GM13977 (cell line): ENCODE measurements at places on chromosomes 7 and 10.
A peak's percentile ranks its signal among the peaks of the same experiment; 100 is the strongest.

- no peak for DNase-seq
Measured at GRCh38 chr7:91249506-91250233, 14.6 kb upstream of the FZD1 start.

DNA sequence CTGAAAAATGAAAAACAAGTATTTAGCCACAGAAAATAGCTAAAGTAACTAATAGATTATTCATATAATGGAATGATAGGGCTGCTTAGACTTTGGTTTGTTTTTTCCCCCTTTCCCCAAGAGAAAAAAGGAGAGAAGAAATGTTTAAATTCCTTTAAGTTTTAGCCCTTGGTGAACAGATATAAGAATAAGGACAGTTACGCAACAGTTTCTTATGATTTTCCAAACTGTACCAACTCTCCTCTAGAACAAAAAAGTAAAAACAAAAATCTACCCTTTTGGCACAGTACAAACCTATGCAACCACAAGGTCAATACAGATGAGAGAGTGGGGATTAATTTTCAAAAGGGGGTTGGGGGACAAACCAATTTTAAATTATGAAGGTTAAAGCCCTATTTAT lies 227.7 kb downstream of the CHCHD3 start:
- no peak for DNase-seq

- no peak for DNase-seq
Measured at GRCh38 chr7:48420206-48420605, 248.9 kb downstream of the ABCA13 start.

GRCh38 chr10:47359626-47360418 lies 11.7 kb downstream of the RBP3 start:
- no peak for DNase-seq

DNA sequence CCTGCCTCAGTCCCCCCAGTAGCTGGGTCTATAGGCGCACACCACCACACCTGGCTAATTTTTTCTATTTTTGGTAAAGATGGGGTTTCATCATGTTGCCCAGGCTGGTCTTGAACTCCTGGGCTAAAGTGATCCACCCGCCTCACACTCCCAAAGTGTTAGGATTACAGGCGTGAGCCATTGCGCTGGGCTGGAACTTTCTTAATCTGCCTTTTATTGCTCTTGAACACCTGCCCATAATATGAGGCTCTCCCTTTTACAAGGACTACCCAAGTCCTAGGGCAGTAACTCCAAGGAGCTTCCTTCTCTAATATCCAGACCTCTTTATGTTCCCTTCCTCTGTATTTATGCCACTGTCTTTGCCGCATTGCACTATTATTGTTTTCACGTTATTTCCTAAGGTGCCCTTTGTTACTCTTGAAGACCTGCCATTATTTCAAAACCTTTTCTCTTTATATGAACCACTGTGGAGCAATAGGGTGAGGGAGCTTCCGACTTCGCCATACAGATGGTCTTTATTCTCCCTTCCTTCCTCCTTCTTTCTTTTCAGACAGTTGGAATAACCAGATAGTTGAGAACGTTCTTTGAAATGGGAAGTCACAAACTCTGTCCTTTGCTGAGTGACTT lies 36.3 kb upstream of the TCF7L2 start:
- DNase-seq = no peak

DNA sequence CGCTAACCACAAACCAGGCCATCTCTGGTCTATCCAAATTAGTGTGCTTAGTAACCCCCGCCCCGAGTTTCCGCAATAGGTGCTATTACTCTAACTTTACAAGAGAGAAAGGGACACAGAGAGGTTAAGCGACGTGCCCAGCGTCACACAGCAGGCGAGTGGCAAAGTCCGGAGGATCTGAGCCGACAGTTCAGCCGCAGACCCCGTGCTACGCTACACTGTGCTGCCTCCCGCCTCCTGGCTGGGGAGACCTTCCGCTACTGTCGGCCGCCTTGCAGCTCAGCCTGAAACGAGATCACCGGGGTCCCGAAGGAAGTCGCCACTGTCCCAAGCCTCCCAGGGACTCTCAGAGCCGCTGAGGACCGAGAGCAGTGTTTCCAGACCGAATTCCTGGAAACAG lies 799 bp downstream of the INTS1 start:
- no peak for DNase-seq

DNA sequence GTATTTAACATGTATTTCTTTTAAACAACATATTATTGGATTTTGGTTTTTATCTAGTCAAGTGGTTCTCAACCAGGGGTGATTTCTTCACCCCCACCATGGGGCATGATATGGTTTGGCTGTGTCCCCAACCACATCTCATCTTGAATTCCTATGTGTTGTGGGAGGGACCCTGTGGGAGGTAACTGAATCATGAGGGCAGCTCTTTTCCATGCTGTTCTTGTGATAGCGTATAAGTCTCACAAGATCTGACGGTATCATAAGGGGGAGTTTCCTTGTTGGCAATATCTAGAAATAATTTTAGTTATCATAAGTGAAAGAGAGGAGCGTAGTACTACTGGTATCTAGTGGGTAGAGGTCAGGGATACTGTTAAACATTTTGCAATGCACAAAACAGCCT lies 37.6 kb downstream of the TMEM168 start:
- DNase-seq = no peak

GRCh38 chr7:70638158-70639107 lies 493.5 kb upstream of the GALNT17 start:
- no peak for DNase-seq

DNA sequence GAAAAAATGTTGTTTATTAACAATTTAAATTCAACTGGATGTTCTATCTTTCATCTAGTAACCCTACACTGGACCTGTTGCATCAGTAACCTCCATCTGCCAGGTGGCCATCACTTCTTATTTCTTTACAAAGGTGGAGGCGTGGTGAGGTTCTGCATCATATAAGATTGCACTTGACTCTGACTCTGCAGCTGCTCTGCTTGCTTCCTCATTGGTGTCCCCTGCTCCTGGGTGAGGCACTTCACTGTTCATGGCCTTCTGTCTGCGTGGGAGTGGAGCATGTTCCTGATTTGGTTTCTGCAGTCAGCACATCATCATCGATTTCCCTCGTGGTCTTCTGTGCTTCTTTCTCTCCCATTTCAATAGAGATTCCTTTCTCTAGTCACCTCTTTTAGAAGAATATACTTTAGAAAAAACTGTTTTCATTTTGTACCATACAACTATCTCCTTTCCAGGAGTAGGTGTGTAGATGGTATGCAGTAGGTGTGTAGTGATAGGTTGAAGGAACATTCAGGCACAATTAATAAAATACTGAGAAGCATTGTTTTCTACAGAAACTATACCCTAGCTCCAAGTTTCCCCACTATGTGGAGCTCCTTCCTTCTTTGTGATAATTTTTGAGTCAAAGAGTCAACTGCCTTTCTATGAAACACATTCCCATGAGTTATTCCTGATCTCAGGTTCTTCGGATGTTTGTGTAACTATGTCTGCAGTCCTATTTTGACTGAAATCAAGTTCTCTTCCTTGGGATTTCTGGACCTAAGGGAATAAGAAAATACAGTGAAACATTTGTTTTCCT lies 231.7 kb upstream of the CNTNAP2 start:
- DNase-seq = no peak

GRCh38 chr7:75579899-75580298 lies 87.8 kb downstream of the SPDYE5 start:
- DNase-seq = no peak

- DNase-seq = no peak
Measured at GRCh38 chr7:105776986-105777910, 99.2 kb downstream of the ATXN7L1 start.

DNA sequence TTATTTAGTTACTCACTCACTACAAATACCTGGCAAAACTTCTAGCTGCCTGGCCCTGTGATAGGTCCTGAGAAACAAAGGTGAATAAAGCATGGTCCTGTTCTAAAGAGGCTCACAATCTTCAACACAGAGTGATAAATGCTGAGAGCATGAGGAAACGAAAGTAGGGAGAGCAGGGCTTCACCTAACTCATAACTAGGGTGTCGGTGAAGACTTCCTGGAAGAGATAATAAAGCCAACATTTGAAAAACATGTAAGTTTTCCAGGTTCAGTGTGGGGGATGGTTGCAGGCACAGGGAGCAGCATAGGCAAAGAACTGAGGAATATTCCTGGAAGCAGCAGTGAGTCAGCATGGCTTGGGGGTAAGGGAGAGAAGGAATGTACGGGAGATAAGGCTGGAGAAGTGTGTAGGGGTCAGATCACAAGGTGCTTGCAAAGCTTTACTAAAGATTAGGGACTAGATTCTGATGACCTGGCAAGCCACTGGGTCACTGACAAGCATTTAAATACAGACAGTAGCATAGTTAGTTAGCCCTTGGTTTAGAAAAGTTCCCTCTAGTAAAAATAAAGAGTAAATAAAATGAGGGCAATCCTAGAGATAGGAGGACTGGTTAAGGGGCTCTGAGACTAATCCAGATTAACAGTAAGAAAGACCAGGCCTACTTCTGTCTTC lies 5.1 kb downstream of the KEL start:
- DNase-seq = no peak

DNA sequence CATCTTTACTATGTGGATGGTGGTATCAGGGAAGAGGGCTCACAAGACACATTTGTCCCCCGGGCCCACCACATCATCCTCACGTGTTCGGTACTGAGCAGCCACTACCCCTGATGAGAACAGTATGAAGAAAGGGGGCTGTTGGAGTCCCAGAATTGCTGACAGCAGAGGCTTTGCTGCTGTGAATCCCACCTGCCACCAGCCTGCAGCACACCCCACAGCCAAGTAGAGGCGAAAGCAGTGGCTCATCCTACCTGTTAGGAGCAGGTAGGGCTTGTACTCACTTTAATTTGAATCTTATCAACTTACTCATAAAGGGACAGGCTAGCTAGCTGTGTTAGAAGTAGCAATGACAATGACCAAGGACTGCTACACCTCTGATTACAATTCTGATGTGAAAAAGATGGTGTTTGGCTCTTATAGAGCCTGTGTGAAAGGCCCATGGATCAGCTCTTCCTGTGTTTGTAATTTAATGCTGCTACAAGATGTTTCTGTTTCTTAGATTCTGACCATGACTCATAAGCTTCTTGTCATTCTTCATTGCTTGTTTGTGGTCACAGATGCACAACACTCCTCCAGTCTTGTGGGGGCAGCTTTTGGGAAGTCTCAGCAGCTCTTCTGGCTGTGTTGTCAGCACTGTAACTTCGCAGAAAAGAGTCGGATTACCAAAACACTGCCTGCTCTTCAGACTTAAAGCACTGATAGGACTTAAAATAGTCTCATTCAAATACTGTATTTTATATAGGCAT lies 9.1 kb upstream of the CSGALNACT2 start:
- DNase-seq = peak; percentile 78

- no peak for DNase-seq
Measured at GRCh38 chr7:23004247-23004520, 9.7 kb downstream of the HYCC1 start.

GRCh38 chr7:54932818-54933543 lies 85.8 kb upstream of the EGFR start:
- no peak for DNase-seq

- no peak for DNase-seq
Measured at GRCh38 chr10:112261281-112261822, 21.8 kb upstream of the TECTB start.

GRCh38 chr7:122724366-122724765 lies 21.6 kb upstream of the RNF148 start:
- no peak for DNase-seq

GRCh38 chr7:141354251-141354650 lies 197.0 kb upstream of the AGK start:
- no peak for DNase-seq

- peak; percentile 80 for DNase-seq
Measured at GRCh38 chr7:76260171-76260703, 42.2 kb upstream of the HSPB1 start.

DNA sequence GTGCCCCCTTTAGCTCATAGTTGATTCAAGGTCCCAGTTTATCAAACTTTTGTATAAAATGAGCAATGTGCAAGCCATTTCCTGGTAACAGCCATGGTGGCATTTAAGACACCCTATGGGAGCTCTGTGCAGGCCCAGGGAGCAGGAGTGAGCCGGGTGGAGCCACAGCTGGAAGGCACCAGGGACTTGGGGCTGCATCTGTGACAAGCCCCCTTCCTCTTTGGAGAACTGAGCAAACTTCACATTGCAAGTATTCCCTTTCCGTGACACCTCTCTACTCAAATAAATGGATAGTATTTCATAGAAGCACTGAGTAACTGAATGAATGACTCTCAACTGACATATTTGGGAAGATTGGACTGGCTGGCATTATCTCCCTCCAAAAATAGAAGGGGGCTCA lies 558.7 kb upstream of the FOXK1 start:
- no peak for DNase-seq

GRCh38 chr7:106424476-106425016 lies 139.8 kb upstream of the NAMPT start:
- no peak for DNase-seq

GRCh38 chr7:4820405-4820966 lies 41.3 kb downstream of the PAPOLB start:
- DNase-seq = no peak

- no peak for DNase-seq
Measured at GRCh38 chr7:22301790-22302189, 55.2 kb downstream of the RAPGEF5 start.

- DNase-seq = no peak
Measured at GRCh38 chr10:50387732-50388073, 136.4 kb upstream of the ASAH2 start.

GRCh38 chr10:55628260-55628701 lies 732.8 kb downstream of the ZWINT start:
- DNase-seq = no peak

DNA sequence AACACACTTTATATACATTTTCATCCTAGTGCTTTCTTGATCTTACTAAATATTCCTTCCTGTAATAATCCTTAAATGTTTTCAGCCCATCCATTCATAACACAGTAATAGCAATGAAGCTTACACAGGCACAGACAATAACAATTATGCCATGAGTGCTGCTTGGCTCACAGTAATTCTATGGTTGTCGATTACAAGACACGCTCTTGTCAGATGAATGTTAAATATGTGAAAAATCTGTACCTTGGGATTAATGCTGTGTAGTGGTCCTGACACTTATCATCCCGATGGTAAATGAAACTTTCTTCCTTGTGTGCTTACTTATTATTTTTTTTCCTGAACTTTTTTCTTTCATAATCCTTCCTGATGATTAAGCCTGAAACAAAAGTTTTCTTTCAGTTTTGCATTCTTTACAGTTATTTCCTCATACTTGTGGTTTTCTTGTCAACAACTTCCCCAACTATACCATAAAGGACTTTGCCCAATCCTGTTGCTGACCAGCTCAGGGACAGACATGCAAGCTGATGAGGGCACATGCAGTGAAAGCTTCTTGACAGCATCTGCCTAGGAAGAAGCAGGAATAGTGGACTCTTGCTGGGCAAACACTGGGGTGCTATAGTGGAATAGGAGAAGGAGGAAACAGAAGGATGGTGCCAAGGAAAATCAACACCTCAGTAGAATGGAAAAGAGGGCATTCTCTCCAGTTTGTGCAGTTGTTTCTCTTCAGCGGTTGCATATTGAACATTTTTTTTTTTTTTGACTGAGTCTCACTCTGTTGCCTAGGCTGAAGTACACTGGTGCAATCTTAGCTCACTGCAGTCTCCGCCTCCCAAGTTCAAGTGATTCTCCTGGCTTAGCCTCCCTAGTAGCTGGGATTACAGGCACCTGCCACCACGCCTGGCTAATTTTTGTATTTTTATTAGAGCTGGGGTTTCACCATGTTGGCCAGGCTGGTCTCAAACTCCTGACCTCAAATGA lies 6.7 kb upstream of the MGAM2 start:
- no peak for DNase-seq
